Stimulated activated CD8-positive, alpha-beta memory T cell treated with anti-CD3 and anti-CD28 coated beads, Interleukin-4, amount 100 ng/mL, for 1 hour (primary cell): ENCODE measurements at places on chromosomes 12 and 14.

- DNase-seq, result no peak
Observed at GRCh38 chr12:110123919-110124268, 263 bp upstream of the IFT81 start.

DNA sequence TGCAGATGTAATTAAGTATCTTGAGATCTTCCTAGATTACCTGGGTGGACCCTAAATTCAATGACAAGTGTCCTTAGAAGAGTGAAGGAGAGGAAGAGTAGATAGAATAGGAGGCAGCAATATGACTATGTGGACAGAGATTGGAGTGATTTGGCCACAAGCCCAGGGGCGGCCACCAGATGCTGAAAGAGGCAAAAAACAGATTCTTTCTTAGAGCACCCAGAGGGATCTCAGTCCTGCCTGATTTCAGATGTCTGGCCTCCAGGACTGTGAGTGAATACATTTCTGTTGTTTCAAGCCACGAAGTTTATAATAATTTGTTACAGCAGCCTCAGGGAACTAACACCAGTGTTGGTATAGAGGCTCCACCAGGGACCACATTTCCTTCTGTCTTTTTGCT is 67.3 kb downstream of the DACT1 start:
- no peak for DNase-seq

- no peak for DNase-seq
Observed at GRCh38 chr14:49770212-49770817, 2.4 kb downstream of the KLHDC2 start.

DNA sequence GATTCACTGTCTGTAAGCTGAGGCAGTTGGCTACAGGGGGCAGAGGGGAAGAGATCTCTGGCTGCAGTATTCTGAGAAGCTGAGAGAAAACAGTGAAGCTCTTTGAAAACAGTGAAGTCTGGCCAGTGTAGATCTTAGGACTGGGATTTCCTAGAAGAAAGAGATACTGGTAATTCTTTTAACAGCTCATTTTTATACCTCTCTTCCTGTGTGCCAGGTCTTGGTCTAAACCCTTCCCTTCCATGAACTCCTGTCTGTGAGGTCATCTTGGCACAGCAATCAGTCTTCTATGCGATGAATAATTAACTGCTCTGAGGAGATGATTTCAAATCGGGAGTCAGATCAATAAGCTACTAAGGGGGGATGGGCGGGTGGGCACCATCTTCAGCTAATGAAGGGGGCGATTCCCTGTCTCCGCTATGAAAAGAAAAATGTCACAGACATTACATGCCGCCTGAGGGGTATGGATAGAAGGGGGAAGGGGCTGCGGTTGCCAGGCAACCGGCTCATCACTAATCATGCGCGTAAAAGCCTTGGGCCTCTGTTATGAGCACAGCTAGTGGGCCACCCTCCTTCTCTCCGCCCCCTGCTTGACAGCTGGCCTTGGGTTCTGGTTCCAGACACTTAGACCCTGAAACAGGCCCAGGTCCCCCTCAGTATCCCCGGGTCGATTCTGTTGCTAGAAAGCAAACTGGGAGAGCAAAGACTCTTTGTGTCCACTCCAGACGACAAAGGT is 75.3 kb upstream of the CEP83 start:
- no peak for DNase-seq

- no peak for DNase-seq
Observed at GRCh38 chr14:56972948-56973347, 162.7 kb upstream of the OTX2 start.

- DNase-seq, result no peak
Observed at GRCh38 chr12:62146318-62146717, 113.9 kb upstream of the USP15 start.

DNA sequence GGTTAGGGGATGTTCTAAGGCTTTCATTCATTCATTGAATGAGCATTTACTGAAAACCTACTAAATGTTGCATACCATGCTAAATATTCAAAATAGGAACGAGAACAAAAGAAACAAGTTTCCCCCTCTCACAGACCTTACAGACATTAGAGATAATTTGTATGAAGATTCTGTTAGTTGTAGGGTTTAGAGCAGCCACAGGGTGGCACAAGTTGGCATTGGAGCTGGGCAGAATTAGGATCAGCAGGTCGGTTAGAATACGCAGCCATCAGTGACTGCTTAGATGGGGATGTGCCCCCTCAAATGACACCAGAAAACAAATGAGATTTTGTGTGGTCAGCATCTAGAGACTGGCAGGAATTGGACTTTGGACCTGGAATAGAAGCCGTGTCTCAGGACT is 166.3 kb upstream of the DAAM1 start:
- no peak for DNase-seq

GRCh38 chr14:65997347-65997746 is 488.8 kb upstream of the CCDC196 start:
- no peak for DNase-seq

- no peak for DNase-seq
Observed at GRCh38 chr12:15322164-15323061, at the start of gene PTPRO. Gene PTPRO (plus strand): TSS chr12:15322508.

- DNase-seq, result no peak
Observed at GRCh38 chr12:125110641-125111360, 45.6 kb downstream of the AACS start.

- DNase-seq, result no peak
Observed at GRCh38 chr12:1851151-1851701, 30.9 kb downstream of the LRTM2 start.

GRCh38 chr14:43418324-43418723 is 1088.8 kb downstream of the FSCB start:
- DNase-seq, result no peak

GRCh38 chr12:5585178-5585577 is 153.3 kb downstream of the NTF3 start:
- DNase-seq, result no peak

DNA sequence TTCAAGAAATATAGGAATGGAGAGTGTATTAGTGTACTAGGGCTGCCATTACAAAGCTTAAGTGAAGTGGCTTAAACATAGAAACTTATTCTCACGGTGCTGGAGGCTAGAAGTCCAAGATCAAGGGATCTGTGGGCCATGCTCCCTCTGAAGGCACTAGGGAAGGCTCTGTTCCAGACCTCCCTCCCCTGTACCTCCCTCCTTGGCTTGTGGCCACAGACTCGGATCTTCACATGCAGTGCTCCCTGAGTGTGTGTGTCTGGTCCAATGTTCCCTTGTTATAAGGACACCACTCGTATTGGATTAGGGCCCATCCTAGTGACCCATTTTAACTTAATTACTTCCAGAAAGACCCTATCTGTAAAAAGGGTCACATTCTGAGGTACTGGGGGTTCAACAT is 225.6 kb downstream of the VRK1 start:
- no peak for DNase-seq

DNA sequence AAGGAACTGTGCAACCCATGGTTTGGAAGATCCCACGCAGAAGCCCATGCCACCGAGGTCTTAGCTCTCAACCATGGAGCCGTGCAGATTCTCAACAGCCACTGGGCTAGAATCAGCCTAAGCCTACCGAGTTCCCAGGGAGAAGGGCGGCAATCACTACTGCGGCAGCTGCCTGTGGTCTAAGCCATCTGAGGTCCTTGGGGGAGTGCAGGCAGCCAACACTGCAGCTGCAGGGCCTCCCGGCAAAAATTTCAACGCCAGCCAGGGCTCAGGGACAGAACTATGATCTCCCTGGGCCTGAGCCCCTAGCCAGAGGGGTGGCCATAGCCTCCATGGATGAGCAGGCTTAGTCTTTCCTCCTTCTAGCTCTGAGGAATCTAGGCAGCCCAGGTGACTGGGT is 156.8 kb upstream of the CLEC14A start:
- no peak for DNase-seq

GRCh38 chr12:26128168-26128567 is 3.3 kb upstream of the BHLHE41 start:
- no peak for DNase-seq

GRCh38 chr12:11269607-11270006 is at the start of gene PRB3:
Gene PRB3 (minus strand): TSS chr12:11269707. CDS start chr12:11269669, 38 bp downstream.
- DNase-seq, result no peak

DNA sequence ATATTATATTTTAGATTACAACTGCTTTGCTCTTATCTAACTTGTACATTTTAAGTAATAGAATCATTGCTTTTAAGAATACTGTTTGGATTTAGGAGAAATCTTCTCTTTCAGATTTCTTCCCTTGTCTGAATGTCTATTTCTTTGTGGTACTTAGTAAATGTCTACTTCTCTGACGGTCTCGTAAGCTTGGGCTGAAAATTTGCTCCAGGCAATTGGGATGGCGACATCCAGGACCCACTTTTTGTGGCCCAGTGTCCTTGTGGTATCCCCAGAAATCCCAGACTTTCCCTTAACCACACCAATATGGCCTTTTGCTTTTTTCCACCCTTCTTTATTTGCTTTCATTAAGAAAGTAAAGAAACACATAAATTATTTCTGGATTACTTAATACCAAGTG is 24.0 kb upstream of the CCER1 start:
- no peak for DNase-seq

GRCh38 chr14:68216957-68217356 is 397.4 kb downstream of the RAD51B start:
- DNase-seq, result no peak

DNA sequence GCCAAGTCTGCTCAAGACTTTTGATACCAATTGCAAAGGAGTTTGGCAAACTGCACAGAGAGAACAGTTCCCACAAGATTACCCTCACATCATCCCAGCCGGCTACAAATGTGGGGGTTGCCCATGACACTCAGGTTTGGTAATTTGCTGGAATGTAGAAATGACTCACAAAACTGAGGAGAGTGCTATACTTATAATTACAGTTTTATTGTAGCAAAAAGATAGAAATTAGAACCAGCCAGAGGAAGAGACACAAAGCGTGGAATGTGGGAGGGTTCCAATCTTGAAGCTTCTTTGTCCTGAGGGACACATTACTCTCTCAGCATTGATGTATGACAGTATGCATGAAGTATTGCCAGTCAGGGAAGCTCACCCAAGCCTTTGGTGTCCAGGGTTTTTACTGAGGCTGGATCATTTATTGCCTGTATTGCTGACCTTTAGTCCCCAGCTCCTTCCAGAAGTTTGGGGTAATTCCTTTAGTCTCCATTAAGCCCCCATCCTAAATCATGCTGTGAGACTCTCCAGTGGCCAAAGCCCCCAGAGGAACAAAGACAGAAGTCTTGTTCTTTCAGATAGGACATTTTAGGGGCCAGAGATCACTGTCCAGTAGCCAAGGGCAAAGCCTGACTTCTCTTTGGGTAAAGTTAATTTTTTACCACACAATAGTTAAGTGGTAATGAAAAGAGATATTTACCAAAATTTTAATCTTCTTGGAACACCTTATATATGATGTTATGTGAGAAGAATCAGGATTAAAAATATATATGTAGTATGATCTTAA is 9.9 kb downstream of the TBK1 start:
- DNase-seq, result no peak

DNA sequence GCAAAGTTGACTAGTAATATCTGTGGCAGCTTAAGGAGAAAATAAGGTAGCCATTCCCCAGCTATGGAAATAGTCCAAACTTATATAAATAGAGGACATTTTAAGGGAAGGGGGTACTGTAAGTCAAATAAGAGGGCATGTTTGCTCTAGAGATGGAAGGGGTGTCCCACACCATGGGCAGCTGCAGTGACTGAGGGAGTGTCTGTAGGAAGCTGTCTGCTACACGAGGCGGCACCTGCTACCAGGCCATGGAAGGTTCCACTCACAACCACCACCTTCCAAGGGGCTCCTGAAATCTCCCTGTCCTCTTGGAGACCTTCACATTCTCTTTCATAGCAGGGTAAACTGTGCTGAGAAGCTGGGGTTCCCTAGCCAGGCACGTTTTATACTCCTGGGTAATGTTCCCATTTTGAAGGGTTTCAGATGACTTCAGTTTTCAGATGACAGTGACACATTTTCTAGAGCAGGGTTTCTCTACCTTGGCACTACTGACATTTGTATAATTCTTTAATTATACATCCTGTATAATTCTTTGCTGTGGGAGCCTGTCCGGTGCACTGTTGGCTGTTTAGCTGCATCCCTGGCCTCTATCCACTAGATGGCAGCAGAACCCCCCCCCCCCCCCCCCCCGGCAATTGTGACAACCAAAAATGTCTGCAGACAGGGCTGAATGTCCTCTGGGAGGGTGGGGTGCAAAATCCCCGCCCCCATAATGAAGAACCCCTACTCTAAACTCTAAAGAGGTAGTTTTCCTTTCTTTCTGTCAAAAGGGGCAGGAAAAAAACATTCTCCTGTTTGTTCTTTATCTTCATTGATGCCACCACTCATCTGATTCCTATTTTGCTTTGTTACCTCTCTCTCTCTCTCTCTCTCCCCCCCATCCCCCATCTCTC is 11.6 kb upstream of the SMCO2 start:
- DNase-seq, result no peak

DNA sequence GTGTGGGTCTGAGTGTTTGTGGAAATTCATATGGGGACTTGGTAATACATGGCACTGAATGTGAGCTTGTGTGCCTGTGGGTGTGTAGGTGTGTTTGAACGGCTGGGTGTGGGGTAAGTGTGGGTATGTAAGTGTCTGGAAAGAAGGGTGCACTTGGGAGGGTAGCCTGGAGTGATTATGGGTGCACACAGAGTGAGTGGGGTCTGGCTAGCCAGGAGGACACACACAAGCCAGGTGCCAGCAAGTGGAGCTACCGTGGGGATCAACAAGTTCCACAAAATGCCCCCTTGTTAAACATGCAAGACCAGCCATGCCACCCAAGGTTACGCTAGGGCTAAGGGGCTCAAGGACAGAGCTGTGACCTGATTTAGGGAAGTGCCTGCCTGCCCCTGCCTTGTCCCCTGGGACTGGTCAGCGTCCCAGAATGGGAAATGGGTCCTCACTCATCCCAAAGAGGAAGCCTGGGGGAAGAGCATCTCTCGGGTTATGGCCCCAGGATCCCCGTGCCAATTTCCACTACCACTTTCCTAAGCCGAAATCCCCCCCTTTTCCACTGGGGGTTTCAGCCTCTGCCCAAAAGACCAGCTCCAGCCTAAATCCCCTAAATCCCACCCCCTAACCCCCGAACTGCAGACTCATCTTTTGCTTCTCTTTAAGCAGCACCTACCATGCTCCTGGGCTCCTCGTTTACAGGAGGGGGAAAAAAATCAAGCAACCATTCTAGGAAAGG is 118.6 kb downstream of the DICER1 start:
- no peak for DNase-seq

GRCh38 chr14:92615451-92615850 is 101.9 kb downstream of the RIN3 start:
- peak; percentile 30 for DNase-seq

DNA sequence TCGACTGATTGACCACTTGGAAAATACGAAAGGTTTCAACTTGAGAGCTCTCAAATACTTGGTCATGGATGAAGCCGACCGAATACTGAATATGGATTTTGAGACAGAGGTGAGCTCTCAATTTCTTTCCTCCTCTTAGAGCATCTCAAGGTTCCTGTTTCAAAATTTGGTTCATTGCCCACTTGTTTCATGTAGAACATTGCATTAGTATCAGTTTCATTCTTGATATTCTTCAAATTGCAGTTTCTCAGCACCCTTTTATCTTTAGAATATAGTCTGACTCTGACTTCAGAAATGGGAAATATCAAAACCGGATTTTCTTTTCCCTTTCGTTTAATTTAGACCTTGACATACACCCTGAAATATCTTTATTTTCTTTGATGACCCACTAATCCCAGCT is 8.8 kb downstream of the DDX47 start:
- no peak for DNase-seq
